Fibroblast of pulmonary artery (primary cell): ENCODE measurements at places on chromosomes 3 and 15.
A peak's percentile ranks its signal among the peaks of the same experiment; 100 is the strongest.

GRCh38 chr15:91426412-91426811 lies 326.4 kb downstream of the SV2B start:
- DNase-seq: no peak

DNA sequence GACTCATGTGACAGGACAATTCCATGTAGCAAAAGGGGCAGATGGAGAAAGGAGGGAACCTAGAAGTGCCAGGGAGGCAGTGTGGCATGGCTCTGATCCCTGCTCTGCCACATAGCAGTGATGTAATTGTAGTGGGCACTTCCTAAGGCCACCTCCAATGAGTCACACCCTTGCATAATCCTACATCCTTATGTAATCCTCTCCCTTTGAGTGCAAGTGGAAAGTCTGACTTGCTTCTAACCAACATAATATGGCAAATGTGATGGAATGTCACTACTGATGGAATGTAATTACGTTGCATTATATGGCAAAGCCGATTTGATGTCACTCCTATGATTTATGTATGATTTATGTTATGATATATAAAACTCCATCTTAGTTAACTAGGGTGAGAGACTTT lies 72.9 kb upstream of the ATP2C1 start:
- peak; percentile 78 for DNase-seq

DNA sequence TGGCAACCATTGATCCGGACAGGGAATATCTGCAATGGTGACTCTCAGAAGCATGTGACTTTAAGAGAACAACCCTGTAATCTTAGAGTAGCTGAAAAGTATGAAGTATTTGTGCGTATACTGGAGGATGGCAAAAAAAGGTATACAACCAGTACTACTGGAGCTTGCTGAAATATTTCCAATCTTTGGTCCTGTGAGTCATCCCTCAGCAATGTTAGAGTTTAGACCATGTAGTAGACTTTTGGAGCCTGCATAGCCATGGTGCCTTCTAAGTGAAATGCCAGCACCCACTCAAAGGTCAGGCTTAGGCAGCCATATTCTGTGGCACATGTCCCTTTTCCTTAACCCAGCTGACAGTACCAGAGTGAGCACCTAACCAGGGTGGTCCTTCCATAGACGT lies 429.4 kb downstream of the NTRK3 start:
- DNase-seq: peak; percentile 51

DNA sequence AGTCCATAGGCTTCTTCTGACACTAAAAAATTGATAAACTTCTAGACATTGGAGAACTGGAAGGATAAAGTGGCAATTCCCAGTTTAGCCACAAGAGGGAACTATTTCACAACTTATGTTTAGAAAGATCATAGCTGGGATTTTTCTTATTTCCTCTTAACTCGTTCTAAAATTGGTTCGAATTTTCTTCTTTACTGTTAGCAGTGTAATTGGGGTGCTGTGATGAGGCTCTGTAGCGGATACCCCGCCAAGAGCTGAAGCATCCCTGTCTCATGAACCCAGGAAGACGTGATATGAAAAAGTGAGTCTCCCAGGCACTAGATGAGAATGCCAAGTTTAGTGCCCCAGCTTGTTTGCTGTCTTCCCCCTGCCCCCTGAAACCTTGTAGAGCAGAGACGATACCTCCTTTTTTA lies 85.1 kb downstream of the PDCD6IP start:
- DNase-seq: peak; percentile 66

DNA sequence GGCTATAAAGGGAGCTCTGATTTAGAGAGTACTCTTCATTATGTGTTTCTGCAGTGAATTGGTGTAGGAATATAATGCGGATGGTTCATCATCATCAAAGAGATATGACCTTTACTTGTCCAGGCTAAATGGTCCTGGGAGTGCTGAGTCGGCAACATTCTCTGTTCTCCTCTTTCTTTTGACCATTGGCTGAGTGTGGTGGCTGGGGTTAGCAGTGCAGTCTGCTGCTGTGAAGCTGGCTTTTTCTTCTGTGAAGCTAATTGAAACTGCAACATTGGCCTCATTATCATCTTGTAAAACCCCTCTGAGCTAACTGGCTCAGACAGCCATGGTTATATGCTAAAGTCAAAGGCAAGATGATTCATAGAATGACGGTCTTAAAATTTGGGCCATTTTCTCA lies 83.8 kb downstream of the THRB start:
- DNase-seq: no peak

DNA sequence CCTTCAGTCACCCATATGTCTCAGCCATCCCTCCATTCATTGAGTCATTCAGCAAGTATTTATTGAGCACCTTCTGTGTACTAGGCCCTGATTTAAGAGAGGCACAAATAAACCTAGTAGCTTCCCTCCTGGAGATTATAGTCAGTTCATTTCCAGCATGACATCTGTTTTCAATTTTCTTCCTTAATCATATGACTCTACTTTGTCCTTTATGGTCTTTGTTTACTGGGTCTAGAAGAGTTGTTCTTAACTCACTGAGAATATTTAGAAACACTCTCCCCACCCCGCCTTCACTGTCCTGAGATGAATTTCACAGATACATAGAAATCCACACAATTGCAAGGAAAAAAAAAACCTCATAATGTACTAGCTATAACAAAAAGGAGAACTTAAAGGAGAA lies 44.8 kb upstream of the ADAMTS9 start:
- DNase-seq: no peak

DNA sequence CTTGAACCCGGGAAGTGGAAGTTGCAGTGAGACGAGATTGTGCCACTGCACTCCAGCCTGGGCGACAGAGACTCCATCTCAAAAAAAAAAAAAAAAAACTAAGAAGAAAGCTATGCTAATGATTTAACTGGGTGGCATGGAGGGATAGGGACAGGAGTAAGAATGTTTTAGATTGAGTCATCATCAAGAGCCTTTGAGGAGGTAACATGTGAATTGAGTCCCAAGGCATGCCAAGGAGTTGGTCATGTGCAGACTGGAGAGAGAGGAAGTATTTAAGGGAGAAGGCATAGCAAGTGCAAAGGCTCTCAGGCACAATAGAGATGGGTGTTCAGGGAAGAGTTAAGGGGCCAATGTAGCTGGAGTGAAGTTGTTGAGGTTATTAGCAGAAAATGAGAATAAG lies 9.1 kb downstream of the BNC1 start:
- no peak for DNase-seq

DNA sequence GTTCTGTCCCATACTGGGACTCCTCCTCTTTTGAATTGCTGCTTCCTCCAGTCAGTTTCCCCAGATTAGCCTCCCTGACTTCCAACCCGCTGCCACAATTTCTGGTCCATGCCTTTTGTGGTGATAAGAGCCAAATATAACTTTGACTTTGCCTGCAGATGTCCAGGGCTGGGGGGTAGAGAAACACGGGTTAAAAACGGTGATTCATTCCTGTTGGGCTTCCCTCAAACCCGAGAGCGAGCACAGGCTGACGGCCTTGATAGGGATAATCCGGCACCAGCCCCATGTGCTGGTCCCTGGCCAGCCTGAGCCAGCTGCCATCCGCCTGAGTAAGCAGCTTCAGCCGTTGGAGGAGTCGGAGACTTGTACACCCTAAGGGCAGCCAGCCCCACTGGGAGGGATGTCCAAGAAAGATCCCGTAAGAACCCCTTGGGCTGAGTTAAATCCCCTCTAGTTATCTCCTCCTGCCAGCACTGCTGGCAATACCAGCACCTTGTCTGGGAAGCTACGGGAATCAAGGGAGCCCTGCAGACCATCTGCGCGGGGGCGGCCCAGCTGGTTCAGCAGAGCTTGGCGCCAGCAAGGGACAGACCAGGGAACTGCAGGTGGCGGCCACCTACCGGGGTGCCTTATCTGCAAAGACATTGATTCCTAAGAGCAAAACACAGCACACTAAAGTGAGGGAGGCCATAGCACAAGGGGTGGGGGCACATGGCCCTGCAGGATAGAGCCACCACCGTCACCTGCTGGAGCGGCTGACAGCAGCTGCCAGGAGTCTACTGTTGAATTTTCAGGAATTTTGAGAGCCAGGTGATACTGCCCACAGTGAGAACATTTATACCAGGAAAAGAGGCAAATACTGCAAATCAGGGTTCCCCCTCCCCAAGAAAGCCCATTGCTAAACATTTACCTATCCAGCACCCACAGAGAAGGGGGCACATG lies 18.1 kb downstream of the CSPG4 start:
- peak; percentile 95 for DNase-seq

- peak; percentile 33 for DNase-seq
Observed at GRCh38 chr3:58639001-58639400, 27.6 kb downstream of the FAM3D start.

DNA sequence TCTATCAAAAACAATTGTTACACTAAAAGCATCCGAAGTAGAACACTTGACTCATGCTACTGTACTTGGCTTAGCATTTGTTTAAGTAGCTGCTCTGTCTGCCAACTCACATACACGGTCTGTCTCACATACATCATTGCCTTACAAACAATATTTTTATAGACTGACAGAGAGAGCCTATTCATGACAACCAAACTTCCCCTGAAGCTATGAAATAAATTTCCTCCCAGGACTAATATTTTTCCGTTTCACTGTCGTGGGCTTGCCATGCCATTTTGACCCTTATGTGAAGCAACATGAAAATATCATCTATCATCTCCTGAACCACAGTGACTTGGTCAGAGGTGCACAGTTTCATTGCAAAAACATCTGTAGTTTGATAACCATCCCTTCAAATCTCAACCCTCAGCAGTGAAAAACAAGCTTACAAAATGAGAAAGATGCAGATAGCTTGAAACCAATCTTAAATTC lies 66.5 kb upstream of the PYGO1 start:
- peak; percentile 32 for DNase-seq

DNA sequence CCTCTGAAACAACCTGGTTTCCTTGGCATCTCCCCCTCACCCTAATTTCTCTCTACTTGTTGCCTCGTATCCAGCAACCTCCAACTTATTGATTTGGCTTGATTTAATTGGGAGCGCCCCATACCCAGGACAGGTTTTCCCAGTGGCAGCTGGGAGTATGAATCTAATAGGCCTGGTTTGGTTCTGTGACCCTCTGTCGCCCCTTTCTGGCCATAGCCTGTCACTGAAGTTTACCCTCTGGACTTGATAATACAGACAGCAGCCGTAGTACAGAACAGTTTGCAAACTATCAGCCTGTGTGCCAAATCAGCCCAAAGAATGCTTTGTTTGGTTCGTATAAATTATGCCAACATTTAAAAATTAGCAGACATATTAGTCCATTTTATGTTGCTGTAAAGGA lies 525.1 kb upstream of the GOLIM4 start:
- DNase-seq: peak; percentile 28

- peak; percentile 23 for DNase-seq
Observed at GRCh38 chr3:79326642-79327041, 441.2 kb downstream of the ROBO1 start.

GRCh38 chr15:86347245-86347644 lies 267.6 kb downstream of the AGBL1 start:
- no peak for DNase-seq

DNA sequence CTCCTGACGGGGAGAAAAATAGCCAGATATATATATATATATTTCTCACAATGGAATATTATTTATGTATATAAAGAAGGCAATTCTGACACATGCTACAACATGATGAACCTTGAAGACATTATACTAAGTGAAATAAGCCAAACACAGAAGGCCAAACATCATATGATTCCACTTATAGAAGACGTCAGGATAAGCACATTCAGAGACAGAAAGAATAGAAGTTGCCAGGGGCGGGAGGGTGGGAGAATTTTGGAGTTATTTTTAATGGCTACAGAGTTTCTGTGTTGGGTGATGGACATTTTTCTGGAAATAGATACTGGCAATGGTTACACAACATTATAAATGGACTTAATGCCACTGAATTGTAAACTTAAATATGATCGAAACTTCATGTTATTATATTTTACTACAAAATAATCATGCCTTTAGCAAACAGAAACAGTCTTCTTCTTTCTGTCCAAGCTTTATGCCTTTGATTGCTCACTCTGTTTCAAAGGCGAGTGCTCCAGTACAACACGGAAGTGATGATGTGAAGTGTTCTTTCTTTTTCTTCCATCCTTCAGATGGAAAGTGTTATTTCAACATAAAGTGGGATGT lies 514.0 kb downstream of the OCA2 start:
- DNase-seq: no peak

GRCh38 chr15:67825881-67826716 lies 790 bp downstream of the SKOR1 start:
- DNase-seq: no peak

- DNase-seq: peak; percentile 34
Observed at GRCh38 chr15:58952751-58953150, 19.3 kb upstream of the SLTM start.

GRCh38 chr3:158094235-158095110 lies 11.7 kb downstream of the SHOX2 start:
- DNase-seq: no peak

DNA sequence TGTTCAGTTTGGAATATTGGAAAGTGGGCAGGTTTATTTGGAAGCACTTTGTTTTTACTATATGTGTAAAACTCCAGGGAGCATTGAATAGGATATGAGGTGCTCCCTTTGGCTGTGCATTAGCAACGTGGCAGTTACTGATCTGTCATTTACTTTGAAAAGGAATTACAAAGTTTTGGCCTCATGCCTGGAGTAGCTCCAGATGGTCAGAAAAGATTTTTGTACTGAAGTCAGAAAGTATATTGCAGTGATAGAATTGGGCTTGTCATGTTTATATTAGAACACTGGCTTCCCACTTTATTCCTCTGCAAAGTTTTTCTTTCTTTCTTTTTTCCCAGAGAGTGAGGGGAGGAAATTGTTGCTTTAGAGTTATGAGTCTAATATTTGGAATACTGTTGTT lies 26.1 kb downstream of the FNDC3B start:
- peak; percentile 73 for DNase-seq

DNA sequence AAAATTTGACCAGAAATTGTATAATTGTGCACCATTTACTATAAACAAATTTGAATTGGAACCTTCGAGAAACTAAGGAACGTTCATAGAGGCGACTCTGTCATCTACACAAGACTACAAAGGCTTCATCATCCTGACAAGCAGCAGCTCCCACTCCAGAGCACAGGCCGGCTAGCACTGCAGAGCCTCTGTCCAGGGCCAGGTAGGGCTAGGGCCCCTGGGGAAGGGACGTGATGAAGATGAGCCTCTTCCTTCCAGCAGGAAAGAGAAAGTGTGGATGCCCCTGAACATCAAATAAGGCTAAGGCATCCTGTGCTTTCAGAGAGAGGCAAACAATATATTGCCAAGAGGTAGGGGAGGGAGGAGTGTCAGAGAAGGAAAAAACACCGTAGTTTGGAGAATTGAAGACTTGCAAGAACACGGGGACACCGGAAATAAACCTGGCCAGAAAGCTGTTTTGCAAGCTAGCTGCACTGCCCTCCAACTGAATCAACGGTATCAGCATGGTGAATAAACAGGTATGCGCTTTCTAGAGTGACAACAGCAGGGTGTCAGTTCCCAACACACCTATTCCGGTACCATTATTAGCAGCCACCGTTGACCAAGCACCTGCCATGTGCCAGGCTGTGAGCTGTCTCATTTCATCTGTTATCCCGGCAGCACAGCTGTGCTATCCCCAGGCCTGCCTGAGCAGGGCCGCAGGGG lies 12.4 kb downstream of the XXYLT1 start:
- no peak for DNase-seq
